ENCODE measurements at places on chromosomes 5 and 9.

DNA sequence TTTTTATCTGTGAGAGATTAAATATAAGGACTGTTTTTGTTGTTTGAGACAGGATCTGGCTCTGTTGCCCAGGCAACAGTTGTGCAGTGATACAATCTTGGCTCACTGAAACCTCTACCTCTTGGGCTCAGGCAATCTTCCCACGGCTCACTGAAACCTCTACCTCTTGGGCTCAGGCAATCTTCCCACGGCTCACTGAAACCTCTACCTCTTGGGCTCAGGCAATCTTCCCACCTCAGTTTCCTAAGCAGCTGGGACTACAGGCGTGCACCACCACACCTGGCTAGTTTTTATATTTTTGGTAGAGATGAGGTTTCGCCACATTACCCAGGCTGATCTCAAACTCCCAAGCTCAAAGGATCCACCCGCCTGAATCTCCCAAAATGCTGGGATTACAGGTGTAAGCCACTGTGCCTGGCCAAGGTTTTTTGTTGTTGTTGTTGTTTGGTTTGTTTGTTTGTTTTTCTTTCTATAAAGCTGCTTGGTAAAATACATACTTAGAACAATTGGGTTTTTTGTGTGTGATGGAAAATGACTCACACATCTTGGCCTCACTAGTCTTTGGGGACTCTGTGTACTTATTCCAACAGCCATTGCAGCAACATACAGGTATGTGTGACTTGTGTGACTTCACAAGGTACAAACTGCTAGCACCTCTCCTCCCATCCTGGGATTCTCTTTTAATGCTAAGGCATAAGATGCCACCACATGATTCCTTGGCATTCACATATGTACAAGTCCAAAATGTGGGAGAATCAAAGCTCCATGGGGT lies 36.5 kb upstream of the RASA1 start:
- DNase-seq, result peak; percentile 4

- DNase-seq, result no peak
These were observed 3.7 kb upstream of the UCK1 start for GRCh38 chr9:131534721-131535237.

GRCh38 chr5:78025540-78025939 lies 249.4 kb upstream of the TBCA start:
- no peak for DNase-seq

DNA sequence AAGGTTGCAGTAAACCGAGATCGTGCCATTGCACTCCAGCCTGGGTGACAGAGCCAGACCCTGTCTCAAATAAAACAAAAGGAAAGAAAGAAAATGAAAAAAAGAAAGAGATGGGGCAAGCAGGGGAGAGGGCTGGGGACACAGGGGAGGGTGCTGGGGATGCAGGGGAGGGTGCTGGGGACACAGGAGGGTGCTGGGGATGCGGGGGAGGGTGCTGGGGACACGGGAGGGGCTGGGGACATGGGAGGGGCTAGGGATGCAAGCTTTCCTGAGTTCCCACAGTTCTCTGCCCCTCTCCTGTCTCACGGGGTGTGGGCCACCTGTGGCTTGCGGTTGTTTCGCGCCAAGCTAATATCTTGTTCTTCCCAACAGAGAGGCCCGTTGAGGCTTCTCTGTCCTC lies 7.2 kb downstream of the PDCD6 start:
- DNase-seq, result no peak

- peak; percentile 12 for DNase-seq
These were observed 112.8 kb downstream of the GCNT1 start for GRCh38 chr9:76571743-76572146.

DNA sequence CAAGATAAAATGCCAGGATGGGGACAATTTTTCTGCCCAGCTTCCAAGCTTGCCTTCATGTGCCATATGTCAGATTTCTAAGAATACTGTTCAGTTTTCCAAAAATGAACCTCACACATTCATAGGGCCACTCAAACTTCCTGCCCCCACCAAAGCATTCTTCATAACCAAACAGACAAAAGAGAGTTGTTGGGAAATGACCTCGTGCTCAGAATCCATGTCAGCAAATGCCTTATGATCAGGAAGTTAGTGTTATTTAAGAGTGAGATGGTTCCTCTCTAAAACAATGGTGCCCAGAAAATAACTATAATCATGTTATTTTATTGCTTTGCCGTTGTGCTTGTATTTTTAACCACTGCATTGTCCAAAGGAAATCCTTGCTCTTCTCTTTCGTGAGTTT lies 208.2 kb downstream of the ZNF608 start:
- DNase-seq, result no peak

DNA sequence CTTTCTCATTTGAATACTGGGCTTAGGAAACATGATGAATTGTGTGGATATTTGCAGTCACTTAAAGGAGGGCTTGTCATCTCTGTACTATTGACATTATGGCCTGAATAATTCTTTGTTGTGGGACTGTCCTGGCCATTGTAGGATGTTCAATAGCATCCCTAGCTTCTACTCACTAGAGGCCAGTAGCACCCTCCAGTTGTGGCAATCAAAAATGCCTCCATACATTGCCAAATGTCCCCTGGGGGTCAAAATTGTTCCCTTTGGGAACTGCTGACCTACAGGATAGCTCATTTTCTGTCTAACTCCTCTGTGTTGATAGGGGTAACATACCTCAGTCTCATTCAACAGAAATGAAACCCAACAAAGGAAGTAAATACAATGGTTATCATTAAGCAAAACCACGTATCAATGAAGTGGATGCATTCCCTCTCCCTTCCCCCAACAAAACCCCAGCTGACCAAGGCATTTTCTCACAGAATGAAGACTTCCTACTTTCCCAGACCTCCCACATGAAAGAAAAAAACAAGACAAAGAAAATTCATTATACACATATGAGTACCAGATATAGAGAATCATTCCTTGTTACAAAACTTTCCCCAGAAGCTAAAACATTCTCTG lies 18.1 kb downstream of the FYB1 start:
- no peak for DNase-seq
